ENCODE measurements at places on chromosomes 1 and 21.

DNA sequence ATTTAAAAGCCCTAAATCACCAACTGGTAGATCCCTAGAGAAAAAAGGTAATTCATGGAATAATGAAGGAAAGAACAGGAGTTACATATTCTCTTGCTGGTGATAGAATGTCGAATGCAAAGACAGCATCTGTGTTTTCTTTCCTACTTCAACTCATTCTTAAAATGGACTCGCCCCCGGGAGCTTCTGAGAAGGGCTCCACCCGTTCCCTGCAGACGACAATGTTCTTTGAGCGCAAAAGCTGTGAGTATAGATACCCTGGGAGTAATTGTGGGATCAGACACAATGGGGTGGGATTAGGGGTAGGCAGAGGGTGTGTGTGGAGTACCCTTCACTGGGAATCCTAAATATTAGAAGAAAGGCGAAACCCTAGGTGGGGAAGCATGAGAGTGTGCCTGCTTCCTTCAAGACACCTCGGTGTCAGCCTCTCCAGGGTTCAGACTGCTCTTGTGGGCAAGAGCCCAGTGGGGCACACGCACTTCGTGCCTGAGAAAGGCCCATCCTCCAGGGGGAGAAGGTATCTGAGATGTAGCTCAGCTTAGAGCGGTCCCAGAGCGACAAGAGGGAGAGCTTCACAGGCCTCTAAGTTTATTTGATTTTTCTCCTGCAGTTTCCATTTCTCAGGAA lies 123.3 kb upstream of the DPYD start:
- peak; percentile 17 for DNase-seq

DNA sequence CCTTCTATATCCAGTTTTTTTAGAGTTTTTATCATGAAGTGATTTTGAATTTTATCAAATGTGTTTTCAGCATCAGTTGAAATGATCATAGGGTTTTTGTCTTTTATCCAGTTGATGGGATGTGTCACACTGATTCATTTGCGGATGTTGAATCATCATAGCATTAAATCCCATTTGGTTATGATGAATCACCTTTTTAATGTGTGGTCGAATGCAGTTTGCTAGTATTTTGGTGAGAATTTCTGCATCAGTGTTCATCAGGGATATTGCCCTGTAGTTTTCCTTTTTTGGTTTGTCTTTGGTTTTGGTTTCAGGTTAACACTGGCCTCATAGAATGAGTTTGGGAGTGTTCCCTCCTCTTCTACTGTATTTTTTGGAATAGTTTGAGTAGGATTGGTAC lies 80.3 kb downstream of the DIRAS3 start:
- peak; percentile 78 for DNase-seq

DNA sequence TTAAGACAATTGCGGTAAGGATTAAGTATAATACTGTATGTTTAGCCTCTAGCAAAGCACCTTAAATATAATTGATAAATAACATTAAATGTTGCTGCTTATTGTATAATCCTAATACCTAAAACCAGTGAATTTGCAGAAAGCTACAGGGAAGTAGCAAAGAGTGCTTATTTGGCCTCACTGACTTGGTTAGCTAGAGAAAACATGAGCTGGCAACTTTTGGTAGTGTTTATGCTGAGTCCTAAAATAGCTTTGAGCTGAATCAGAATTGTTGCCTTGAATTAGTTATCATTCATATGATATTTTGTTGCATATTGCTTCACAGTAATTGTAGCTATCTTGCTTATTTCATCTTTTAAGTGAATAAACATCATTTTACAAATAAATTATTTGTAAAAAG lies 3.5 kb downstream of the TRIM67 start:
- peak; percentile 14 for DNase-seq

- DNase-seq: no peak
Measured at GRCh38 chr1:82152356-82153271, 351.9 kb downstream of the ADGRL2 start.

- no peak for DNase-seq
Measured at GRCh38 chr1:197771904-197772556, 3.2 kb downstream of the DENND1B start.

DNA sequence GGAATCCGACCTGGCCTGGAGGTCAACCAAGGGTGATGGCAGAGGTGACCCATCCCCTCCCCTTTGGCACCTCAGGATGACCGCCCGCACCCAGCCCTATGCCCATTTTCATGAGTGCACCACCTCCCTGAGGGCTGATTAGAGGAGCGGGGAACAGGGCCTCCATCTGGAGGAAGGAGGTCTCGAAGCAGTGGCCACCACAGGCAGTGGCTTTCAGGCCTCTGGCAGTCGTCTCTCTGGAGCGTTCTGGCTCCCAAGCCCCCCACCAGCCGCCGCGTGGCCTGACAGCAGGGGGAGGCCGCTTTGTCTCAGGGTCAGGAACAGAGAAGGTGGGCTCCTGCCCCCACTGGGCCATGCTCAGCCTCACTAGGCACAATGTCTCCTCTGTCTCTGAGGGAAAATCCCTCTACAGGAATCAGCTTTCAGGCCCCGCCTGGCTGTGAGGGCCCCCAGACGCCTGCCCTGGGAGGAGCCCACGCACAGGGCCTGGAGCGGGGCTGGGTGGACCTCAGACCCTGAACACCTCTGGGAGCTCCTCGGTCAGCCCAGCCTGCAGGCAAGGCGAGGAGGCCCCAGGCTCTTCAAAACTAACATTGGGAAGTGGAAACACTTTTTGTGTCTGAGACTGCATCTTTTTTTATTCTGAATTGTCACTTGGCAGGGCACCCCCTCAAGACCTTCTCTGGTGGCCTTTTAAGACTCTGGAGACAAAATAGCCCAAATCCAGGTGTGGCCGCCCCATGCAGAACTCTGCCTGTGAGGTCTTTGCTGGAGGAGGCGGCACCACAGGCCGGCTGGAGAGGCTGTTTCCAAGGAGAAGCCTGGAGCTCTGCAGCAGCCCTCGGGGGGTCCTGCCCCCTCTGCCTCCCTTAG lies 127.7 kb upstream of the ARHGEF16 start:
- DNase-seq: no peak
